Stimulated activated CD8-positive, alpha-beta memory T cell treated with anti-CD3 and anti-CD28 coated beads, Interleukin-2, amount 100 ng/mL, for 48 hours (primary cell): ENCODE measurements at places on chromosomes 7 and 10.

GRCh38 chr7:24587853-24588252, 14.6 kb downstream of the PALS2 start:
- no peak for DNase-seq

DNA sequence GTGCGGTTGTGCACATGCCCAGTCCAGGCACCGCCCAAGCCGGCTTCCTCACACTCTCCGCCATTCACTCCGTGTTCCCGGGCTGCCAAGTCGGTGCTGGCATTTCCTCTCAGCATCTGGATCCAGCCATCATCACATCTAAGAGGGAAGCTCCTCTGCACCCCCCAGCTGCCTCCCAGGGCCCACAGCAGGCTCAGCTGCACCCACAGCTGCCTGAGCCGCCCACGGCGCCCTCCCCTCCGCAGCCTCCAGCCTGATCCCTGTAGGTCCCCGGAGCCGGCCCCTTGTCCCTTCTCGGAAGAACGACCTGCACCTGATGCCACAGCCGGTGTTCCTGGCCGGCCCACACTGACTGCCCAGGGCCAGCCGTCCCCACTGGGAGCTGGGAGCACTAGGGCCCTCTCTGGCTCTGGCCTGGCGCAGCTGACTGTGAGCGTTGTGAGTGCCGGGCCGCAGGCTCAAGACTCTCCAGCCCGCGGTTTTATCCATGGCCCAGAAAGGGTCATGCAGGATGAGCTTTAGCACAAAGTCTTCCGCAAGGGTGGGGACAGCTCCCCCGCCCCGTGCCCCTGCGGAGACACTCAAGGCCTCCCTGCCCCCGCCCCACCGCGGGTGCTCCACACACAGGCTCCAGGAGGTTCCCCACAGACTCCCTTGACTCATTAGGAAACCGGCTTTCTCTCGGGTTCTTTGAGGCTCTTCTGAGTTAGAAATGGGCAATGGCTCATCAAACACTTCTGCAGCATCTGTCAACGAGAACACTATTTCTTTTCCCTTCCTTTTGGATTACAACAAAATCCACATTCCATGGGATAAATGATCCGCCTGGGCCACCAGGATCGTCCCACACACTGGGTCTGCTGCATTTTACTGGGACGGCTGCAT, 31.2 kb downstream of the CFAP46 start:
- no peak for DNase-seq

DNA sequence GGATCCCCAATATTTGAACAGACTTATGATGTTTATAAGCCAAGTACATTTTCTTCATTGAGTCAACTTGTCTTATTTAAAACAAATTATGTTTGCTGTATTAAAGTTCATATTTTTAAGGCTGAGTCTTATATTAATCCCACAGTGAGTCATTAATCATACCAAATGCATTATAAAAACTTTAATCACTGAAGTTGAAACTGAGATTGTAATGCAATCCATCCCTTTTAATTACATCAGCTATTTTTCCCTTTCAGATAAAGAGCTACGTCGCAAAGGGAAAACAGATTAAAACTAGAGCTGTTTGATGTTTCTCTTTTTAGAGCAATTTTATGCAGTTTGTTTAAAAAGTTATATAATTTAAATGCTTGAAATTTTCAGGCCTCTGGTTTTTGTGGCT, 183.0 kb downstream of the ARID5B start:
- no peak for DNase-seq

- DNase-seq: no peak
Observed at GRCh38 chr7:47693216-47693615, 111.3 kb upstream of the TNS3 start.

- no peak for DNase-seq
Observed at GRCh38 chr10:112950714-112951358, 789 bp downstream of the TCF7L2 start.

- peak; percentile 12 for DNase-seq
Observed at GRCh38 chr10:23493711-23494110, 54.8 kb downstream of the OTUD1 start.

DNA sequence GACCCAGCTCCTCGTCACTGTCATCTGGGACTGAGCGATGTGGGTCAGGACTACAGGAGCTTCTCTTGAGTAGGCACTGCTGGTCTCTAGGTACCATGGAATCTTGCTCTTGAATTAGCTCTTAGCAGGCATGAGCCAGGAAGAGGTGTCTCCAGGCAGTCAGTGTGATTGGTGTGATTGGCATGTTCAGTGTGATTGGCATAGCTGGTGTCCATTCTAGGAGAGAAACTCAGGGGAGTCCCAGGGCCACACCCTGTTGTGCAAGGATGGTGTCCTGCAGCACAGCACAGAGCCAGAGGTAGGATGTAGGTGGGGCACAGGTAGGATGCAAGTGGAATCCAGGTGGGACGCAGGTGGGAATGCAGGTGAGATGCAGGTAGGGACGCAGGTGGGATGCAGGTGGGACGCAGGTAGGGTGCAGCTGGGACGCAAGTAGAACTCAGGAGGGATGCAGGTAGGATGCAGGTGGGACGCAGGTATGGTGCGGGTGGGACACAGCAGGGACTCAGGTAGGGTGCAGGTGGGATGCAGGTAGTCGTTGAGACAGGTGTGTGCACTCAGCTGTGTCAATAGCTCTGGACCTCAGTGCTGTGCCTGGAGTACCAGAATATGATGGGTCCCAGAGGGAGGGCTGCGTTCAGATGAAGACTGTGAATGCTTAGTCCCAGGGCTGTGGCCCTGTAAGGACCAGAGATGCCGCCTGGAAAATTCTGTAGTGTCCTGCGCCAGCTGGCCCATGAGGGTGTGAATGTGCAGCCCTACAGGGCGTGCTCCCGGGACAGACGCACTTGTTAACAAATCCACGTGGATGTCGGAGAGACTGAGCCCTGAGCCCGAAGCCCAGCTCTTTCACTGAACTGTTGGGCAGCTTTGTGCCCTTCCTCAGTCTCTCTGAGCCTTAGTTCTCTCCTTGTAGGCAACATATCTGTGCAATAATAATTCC, 248.2 kb upstream of the PITRM1 start:
- DNase-seq: no peak

DNA sequence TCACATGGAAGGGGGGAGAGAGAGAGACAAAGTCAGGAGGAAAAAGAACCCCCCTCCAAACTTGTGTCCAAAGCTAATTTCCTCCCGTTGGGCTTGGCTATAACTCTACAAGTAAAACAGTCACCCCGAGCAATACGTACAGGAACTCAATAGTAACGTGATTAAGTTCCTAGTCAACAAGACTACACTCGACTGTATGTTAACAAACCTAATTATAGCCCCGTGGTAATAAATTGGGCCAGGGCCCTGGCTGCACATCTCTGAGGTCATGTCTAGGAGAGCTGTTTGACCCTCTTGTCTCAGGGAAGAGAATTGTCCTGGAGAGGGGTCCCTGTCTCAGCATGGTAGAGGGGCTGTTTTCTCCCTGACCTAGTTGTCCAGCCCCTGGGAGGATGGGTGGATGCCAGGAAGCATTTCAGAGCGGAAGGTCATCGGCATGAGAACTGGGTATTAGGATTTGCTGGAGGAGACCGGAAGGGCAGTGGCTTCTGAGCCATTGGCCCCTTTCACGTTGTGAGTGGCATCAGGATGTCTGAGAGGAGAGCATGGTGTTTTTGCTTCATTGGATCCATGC, 60.2 kb upstream of the COMTD1 start:
- no peak for DNase-seq

DNA sequence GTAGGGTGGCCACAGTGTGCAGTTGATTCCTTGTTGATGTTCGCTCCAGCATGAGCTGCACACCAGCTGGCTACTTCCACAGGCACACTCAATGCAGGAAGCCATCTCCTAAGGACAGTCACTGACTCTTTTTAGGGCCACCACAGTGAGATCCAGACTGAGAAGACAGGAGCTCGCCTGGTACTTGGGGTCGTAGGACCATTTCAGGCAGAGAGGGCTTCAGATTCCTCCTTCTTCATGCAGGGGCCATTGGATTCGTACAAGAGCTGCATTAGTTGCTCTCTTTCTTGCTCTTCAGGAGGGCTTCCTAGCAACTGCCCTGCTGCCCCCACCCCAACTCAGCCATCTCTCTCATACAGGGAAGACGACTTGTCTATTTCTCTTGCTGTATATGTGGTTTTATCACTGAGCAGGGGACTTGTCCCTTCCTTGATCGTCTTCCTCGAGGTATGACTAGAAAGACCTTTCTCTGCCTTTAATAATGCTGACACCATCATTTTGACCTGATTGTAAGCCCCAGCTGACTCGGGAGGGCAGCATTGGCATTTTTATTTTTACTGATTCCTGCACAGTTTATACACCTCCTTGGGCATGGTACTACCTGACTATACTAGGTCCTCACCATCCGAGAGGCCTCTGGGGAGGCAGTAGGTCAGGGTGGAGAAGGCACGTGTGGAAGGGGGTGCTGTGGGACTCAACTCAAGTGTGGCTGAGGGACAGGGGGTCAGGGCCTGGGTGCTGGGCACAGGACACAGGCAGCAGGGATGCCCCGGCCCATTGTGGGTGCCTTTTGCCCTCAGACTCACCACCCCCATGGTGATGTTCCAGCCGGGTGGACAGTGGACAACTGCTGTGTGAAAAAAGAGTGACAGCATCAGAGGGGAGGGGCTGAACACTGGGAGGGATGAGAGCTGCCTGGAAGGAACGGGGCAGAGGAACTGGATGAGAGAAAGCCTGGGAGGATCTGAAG, 136.7 kb upstream of the ZNF746 start:
- DNase-seq: no peak

- no peak for DNase-seq
Observed at GRCh38 chr10:28391283-28391682, 88.4 kb upstream of the MPP7 start.

DNA sequence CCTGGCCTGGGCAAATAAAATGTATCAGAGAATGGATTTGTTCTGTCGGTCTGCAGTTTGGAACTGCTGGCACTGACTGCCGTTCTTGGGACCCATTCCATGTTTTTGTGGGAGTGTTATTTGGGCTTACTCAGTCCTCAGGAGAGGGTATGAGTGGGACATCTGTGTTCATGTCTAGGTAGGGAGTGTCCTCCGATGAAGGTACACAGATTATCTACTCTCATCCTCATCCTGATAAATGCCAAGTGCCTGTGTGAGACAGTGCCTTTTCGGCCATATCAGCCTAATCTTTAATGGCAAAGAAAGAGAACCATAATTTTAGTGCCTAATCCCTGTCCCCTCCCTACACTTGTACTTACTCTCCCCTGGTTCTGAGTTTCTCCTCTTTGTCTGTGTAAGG, 409.4 kb downstream of the REEP3 start:
- no peak for DNase-seq

DNA sequence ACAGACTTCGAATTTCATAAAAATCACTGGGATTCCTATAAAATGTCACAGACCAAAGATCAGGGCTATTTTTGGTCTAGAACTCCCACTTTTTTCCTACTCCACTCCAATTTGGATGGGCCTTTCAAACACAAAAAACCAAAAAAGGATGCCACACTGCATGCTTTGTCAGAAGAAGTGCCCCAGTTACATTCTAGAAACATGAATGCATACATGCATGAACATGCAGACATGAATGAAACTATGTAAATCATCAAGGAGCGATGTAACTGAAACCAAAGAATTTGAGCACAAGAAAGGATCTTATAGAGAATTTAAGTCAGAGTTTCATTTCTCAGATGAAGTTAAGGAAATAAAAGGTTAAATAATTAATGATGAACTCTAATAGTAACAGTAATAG, 31.8 kb upstream of the FAM133B start:
- no peak for DNase-seq

- DNase-seq: no peak
Observed at GRCh38 chr10:61188691-61189090, 244.7 kb upstream of the RHOBTB1 start.

- no peak for DNase-seq
Observed at GRCh38 chr7:158856883-158857668, 718 bp downstream of the DYNC2I1 start.

GRCh38 chr10:82938331-82938730, 1063.3 kb downstream of the NRG3 start:
- DNase-seq: no peak

- no peak for DNase-seq
Observed at GRCh38 chr7:7118822-7119221, 63.5 kb upstream of the C1GALT1 start.

DNA sequence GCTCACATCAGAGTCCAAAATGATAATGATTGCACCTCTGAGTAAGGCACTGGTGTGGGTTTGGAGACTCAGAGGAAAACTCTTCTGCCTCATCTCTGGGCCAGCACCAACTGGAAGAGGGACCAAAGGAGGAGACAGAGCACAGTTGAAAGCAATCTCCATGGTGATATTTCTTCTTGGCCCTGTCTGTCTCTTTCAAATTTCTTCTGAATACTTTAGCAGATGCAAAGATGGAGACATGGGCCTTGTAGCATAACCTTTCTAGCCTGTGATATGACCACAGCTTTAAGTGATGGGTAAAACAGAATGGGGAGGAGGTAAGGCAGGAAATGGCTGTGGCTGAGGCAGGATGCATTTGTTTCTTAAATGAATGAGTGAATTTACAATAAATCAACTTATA, 12.2 kb upstream of the GIMAP7 start:
- DNase-seq: no peak

- no peak for DNase-seq
Observed at GRCh38 chr10:24900888-24901685, 51.3 kb downstream of the PRTFDC1 start.

DNA sequence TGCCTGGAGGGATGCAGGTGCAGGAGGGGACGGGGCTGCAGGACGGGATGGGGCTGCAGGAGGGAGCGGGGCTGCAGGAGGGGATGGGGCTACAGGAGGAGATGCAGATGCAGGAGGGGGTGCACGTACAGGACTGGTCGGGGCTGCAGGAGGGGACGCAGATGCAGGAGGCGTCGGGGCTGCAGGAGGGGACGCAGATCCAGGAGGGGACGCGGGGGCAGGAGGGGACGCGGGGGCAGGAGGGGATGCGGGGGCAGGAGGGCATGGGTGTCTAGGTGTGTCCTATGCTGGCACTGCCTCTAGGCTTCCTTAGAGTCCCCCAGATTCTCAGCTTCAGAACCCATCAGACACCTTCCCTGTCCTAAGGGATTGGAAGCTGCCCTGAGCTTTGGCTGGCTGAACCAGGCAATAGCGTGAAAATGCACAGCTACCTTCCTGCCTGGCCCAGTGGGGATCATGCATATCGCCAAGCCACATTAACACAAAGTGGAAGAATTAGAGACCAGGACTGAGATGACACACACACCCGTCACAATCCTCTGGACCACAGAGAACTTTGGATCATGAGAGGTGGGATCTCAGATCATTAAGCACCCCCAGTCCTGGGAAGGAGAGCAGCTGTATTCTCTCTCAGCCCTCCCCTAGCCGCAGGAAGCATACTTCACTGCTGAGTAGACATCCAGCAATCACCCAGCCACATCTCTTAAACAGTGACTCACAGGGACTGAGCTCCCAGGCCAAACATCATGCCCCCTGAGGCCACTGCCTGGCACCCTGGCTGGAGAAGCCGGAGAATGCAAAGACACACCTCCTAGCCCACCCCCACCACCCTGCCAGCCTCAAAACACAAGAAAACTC, 67.3 kb downstream of the VWA2 start:
- no peak for DNase-seq

- DNase-seq: no peak
Observed at GRCh38 chr10:55410415-55410885, 609.4 kb upstream of the PCDH15 start.

DNA sequence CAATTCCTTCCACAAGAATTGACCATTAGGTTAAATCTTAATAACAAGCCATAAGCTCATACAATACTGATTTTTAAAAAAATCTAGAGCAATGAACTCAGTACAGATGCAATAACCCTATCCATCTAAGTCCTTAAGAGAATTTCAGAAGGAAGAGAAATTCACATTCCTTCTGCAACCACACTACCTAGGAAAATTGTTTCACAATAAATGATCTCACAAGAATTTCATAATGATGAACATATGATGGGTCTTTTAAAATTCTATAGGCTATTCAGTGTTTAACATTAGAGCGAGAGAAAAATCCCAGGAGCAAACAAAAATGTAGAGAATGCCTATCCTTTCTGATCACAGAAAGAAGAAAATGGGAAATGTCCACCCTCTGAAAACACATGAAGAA, 70.0 kb upstream of the MAGI2 start:
- DNase-seq: no peak
